ENCODE measurements at places on chromosomes 12 and 14. TPM values are rescaled to one million over a fixed set of nuclear protein-coding genes. Genes with fewer than 3 reads are reported as not detected.
A peak's percentile ranks its signal among the peaks of the same experiment; 100 is the strongest.

Gene CARMIL3
- total RNA-seq, result not detected

Gene SRRM4
- not detected for total RNA-seq

Gene SMIM41
- total RNA-seq, result 26.6 TPM

Gene ABHD12B
- not detected for total RNA-seq

Gene WNT1
- total RNA-seq, result not detected

Gene STAB2
- total RNA-seq, result not detected

DNA sequence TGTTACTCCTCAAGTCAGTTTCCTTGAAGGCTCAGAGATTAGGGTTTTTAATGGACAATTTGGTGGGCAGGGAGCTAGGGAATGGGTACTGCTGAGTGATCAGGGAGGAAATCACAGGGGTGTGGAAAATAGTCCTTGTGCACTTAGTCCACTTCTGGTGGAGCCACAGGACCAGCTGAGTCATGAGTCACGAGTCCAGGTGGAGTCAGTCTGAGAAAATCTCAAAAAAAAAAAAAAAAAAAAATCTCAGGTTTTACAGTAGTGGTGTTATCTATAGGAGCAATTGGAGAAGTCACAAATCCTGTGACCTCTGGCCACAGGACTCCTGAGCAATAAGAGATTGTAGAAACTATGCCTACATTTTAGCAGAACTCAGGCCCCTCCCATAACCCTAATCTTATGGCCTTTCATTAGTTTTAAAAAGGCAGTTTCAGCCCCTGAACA, 28.2 kb upstream of the AMN1 start:
- no peak overlapping the region for H3K27ac ChIP-seq
- no peaks in the 10 kb centered on the region for H3K36me3 ChIP-seq
- H3K4me3 ChIP-seq, result no peak overlapping the region
- H3K4me1 ChIP-seq, result no peaks in the 10 kb centered on the region

DNA sequence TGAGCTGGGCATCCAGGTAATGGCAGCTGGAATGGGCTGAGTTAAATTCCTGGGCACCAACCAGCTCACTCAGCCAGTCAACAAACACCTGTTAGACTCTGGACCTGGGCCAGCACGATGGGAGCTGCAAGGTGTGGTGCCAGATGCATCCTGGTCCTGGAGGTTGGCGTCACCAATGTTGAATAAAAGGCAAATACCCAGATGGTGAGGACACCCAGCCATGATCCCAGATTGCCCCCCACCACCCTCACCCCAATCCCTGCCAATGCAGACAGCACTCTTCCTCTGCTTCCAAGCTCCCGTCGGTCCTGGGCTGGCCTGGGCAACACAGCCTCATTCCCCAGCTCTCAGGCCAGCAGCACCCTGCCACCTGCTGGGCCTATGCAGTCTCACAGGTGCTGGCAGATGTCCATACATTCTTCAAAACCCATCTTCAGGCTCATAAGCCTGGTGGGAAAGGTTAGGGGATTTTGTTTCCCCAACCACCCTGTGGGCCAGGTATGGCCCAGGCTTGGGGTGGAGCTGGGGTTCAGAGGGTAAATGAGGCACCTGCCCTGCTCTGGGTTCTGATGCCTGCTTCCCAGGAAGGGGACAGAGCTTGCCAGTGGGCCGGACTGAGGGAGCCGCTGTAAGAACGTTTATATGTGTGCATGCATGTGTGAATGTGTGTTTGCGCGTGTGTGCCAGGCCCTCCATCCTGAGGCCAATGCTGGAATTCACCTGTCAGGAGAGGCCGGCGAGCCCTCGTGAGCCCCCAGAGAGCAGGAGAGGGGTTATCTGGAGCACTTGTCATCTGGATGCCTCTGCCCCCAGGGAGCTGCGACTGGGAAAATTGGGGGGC, 58.0 kb downstream of the LGMN start:
- no peak overlapping the region for H3K4me3 ChIP-seq
- peaks cover 46% of the 10 kb centered on the region for H3K4me1 ChIP-seq

- H3K4me3 ChIP-seq, result no peak overlapping the region
- no peak overlapping the region for H3K27ac ChIP-seq
- H3K4me1 ChIP-seq, result no peaks in the 10 kb centered on the region
- no peaks in the 10 kb centered on the region for H3K36me3 ChIP-seq
- H3K27me3 ChIP-seq, result no peaks in the 10 kb centered on the region
These were observed 97.4 kb upstream of the PPP4R3A start for GRCh38 chr14:91607322-91608047.

- H3K27ac ChIP-seq, result no peak overlapping the region
- no peak for DNase-seq
- H3K27me3 ChIP-seq, result no peaks in the 10 kb centered on the region
- H3K4me3 ChIP-seq, result no peak overlapping the region
- H3K36me3 ChIP-seq, result peaks cover 50% of the 10 kb centered on the region
- no peaks in the 10 kb centered on the region for H3K4me1 ChIP-seq
These were observed 20.1 kb downstream of the MBIP start for GRCh38 chr14:36300337-36300736.

DNA sequence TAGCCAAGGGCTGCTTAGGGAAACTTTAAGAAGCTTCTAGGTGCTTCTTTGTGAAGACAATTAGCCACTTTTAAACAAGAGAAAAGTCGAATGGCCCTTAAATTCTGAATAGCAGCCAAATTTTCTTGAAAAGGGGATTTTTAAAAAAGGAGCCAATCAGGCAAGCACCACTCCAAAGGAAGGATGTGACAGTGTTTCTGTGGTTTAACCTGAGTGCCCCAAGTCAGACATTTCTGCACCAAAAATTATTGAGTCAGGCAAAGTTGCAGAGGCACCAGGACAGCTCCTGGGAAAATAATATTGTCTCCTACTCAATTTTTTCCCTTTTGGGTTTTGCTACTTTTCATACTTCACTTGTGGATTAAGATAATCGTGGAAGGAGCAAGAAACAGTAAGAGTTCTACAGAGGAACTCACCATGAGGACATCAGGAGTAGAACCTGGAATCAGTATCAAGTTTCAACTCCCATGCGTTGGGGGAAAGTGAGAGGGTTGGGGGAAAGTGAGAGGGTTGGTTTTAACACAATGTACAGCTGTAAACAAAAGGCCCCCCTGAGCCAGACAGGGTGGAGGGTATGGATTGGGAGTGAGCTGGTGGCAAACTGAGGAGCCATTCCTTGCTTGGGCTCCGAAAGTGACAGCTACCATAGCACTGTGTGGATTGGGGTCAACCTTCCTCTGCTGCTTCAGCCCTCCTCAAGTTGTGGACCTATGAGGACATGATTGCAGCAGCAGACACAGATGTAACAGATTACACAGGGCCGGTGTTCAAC, 90.8 kb downstream of the SLC38A1 start:
- no peaks in the 10 kb centered on the region for H3K27me3 ChIP-seq
- H3K36me3 ChIP-seq, result no peaks in the 10 kb centered on the region
- H3K27ac ChIP-seq, result no peak overlapping the region
- no peaks in the 10 kb centered on the region for H3K4me1 ChIP-seq

DNA sequence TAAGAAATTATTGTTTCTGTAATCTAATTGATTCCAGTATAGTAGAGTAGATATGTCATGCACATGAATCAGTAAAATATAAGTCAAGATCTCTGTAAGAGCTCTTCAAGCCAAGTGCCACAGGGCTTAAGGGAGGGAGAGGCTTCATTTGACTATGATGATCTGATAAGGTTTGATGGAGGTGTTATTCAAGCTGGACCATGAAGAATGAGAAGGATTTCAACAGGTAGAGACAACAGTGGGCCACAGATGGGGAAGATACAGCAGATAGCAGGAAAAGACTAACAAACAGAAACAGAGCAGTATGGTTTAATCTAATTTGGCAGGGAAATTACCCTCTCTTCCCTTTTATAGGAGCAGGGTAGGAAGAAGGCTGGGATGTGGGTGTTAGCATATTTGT, 40.6 kb upstream of the FKBP4 start:
- no peaks in the 10 kb centered on the region for H3K27me3 ChIP-seq
- no peak for DNase-seq
- no peaks in the 10 kb centered on the region for H3K36me3 ChIP-seq
- peaks cover 10% of the 10 kb centered on the region for H3K4me1 ChIP-seq

DNA sequence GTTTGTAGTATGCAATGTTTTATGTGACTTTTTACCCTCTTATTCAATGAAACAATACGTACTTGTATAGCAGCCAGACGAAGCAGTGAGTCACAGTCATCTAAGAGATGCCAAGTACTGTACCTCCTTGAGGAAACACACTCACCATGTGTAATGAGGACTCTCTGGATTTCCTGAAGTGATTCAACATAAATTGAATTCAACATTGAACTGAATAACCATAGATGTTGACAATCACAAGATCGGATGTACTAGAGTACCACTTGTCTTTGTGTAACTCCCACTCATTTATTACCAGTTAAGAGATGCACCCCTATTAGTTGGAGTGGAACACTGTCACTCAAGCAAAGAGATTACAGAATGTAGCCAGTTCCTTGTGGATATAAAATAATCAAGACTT, 175.2 kb upstream of the HMGA2 start:
- H3K36me3 ChIP-seq, result no peaks in the 10 kb centered on the region
- no peak overlapping the region for H3K27ac ChIP-seq
- no peaks in the 10 kb centered on the region for H3K27me3 ChIP-seq
- no peak for DNase-seq
- H3K4me1 ChIP-seq, result no peaks in the 10 kb centered on the region
- no peak overlapping the region for H3K4me3 ChIP-seq

DNA sequence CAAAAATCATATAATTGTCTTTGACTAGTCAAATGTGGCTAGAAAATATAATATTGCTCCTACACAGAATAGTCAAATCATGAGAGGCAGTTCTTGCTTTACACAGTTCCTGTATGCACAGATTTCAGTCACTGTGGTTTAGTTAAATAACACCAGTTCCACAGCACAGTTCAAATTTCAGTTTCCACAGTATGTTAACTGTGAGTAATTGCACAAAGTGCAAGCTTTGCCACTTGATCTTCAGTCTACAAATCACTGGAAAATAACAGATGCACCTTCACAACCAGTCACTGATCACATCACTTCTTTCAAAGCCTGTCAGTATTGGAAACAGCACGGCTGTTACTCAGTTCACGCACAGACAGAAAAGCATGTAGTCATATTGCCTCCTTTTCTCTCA, 38.7 kb downstream of the KCNH5 start:
- no peaks in the 10 kb centered on the region for H3K4me1 ChIP-seq
- no peaks in the 10 kb centered on the region for H3K27me3 ChIP-seq
- no peak overlapping the region for H3K27ac ChIP-seq
- no peak for DNase-seq
- H3K4me3 ChIP-seq, result no peak overlapping the region

DNA sequence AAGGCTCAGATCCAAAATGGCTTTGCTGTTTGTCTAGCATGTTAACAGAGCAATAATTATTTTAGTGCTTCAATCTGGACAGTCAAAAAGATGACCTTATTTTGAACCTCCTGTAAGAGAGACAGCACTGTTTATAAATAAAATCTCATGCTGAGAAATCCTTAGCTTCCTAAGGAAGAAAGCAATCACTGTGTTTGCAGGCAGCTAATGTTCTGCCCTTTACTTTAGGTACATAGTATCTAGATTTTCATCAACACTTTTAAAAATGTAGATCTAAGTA, 105.3 kb downstream of the PRKD1 start:
- H3K4me1 ChIP-seq, result peaks cover 37% of the 10 kb centered on the region
- no peak overlapping the region for H3K4me3 ChIP-seq

- H3K27ac ChIP-seq, result peak overlapping the region; percentile 28
- no peak for DNase-seq
- no peak overlapping the region for H3K4me3 ChIP-seq
- H3K4me1 ChIP-seq, result peaks cover 12% of the 10 kb centered on the region
These were observed 33.8 kb upstream of the GALNT16 start for GRCh38 chr14:69226178-69226577.

DNA sequence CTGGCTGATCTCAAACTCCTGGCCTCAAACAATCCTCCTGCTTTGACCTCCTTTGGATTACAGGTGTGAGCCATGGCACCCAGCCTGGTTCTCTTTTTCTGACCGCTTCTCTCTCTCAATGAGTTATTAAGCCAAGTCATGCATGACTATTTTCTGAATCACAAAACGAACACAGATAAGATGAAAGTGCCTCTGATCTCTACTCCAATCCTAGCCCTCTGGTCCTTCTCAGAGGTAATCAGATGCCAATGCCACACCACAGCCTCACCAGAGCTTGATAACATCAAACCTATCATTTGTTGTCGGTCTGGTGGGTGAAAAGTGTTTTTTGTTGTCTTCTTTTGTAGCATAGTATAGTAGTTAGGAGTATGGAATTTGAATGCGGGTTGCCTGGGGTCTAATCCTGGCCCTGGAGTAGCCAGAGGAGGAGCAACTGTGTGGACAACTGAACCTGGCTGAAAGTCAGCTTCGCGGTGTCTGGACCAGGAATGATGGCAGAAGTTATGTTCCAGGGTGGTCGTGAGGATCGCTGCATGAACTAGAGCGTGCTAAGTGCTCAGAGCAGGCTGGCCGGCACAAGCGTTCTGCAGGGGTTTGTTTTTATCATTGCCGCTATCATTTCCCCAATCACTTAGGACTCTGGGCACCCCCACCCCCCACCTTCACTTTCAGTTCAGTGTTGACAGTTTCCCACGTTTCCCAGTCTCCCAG, 77.9 kb downstream of the SPRING1 start:
- no peak overlapping the region for H3K4me3 ChIP-seq
- H3K36me3 ChIP-seq, result no peaks in the 10 kb centered on the region

DNA sequence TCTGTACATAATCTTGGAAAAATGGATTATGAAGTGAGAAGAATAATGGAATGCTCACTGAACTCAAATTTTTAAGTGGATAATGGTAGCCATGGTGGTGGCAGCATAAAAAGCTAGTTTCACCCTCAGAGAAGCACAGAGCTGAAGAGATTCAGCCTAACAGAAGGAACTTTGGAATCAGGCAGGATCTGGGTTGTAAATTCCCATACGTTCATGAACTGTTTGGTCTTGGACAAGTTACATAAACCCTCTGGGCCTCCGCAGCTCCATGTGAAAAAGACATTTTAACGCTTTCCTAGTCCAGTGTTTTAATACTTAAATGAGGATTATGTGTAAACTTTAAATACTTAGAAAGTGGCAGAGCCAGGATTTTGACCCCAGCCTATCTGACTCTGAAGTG, 26.6 kb downstream of the JKAMP start:
- no peaks in the 10 kb centered on the region for H3K4me1 ChIP-seq
- H3K27me3 ChIP-seq, result no peaks in the 10 kb centered on the region
- no peak overlapping the region for H3K4me3 ChIP-seq

DNA sequence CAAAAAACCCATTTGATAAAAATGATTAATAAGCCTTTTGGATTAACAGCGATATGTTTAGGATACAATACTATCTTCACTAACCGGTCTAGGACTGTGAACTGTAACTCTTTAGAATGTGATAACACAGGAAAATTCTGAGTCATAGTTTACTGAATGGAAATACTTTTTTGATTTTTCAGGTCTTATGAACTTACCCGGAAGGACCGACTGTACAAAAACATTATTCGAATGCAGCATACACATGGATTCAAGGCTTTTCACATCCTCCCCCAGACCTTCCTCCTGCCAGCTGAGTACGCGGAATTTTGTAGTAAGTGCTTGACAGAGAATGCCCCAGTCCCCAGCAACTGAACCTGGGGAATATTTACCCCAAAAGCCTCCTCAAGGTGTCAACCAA, 29.0 kb downstream of the TTLL5 start:
- H3K27me3 ChIP-seq, result no peaks in the 10 kb centered on the region
- DNase-seq, result no peak
- peaks cover 45% of the 10 kb centered on the region for H3K36me3 ChIP-seq
- H3K4me1 ChIP-seq, result no peaks in the 10 kb centered on the region
- no peak overlapping the region for H3K27ac ChIP-seq

GRCh38 chr12:51920046-51920445, 12.7 kb downstream of the ACVRL1 start:
- no peaks in the 10 kb centered on the region for H3K27me3 ChIP-seq
- peaks cover 38% of the 10 kb centered on the region for H3K36me3 ChIP-seq
- H3K4me1 ChIP-seq, result peaks cover 51% of the 10 kb centered on the region
- no peak overlapping the region for H3K27ac ChIP-seq
- no peak overlapping the region for H3K4me3 ChIP-seq

- no peak overlapping the region for H3K27ac ChIP-seq
- H3K27me3 ChIP-seq, result no peaks in the 10 kb centered on the region
- no peak overlapping the region for H3K4me3 ChIP-seq
- DNase-seq, result no peak
- H3K36me3 ChIP-seq, result no peaks in the 10 kb centered on the region
These were observed 161.8 kb downstream of the TTC8 start for GRCh38 chr14:88986146-88986841.
